ENCODE measurements at places on chromosomes 5 and 9.

DNA sequence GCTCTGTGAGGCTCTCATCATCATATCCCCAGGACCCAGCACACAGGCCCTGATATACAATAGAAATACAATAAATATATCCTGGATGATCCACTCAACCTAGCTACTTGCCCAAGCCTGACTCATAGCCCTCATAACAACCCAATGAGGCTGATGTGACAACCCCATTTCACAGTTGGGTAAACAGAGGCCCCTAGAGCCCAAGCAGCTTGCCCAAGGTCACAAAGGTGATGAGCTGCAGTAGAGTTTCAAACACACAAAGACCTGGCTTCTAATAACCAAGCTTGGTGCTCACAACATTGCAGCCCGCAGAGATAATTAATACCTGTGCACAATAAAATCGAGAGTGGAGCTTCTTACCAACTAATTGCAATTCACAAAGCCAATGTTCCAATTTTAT lies 3.2 kb upstream of the AKNA start:
- no peak for DNase-seq

DNA sequence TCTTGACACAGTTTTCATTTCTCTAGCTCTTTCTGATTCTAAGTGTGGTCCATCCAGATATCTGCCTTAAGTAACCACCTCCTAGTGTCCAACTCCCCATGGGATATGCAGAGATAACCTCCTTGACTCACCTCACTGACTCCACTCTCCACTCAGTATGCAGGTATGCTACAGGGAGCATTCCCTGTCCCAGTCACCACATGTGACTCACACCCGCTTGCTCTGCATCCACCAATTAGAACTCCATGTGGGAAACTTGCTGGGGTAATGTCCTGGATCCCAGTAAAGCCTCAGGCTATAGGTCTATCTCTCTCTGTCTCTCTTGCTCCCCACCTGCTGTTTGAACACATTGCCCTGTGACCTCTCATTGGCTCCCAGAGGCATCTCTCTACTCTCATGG lies 563.9 kb downstream of the HTR1A start:
- no peak for DNase-seq

- DNase-seq, result no peak
Measured at GRCh38 chr5:133267601-133268000, 215.8 kb downstream of the HSPA4 start.

GRCh38 chr5:63963080-63963735 lies 963 bp upstream of the HTR1A start:
- DNase-seq, result no peak

GRCh38 chr5:73687357-73687756 lies 61.4 kb downstream of the ARHGEF28 start:
- no peak for DNase-seq

DNA sequence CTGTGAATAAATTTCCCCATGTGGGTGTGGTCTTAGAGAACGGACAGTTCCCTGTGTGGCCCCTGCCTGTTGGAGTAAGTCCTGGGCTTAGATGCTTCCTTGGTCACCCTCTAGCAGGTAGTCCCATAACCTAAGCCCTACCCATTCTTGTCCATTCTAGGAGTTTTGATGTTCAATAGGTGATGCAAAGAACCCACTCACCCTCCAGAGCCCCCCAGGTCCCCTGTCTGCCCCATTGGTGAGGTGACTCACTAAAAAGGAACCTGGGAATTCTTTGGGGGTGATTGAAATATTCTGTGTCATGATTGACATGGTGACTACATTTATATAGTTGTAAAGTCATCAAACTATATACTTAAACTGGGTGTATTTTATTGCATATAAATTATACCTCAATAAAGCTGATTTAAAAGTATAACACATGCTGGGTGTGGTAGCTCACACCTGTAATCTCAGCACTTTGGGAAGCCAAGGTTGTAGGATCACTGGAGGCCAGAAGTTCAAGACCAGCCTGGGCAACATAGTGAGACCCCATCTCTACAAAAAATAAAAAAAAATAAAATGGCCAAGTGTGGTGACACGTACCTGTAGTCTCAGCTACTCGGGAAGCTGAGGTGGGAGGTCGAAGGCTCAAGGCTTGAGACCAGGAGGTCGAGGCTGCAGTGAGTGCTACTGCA lies 20.8 kb upstream of the GTF3C5 start:
- DNase-seq, result no peak

DNA sequence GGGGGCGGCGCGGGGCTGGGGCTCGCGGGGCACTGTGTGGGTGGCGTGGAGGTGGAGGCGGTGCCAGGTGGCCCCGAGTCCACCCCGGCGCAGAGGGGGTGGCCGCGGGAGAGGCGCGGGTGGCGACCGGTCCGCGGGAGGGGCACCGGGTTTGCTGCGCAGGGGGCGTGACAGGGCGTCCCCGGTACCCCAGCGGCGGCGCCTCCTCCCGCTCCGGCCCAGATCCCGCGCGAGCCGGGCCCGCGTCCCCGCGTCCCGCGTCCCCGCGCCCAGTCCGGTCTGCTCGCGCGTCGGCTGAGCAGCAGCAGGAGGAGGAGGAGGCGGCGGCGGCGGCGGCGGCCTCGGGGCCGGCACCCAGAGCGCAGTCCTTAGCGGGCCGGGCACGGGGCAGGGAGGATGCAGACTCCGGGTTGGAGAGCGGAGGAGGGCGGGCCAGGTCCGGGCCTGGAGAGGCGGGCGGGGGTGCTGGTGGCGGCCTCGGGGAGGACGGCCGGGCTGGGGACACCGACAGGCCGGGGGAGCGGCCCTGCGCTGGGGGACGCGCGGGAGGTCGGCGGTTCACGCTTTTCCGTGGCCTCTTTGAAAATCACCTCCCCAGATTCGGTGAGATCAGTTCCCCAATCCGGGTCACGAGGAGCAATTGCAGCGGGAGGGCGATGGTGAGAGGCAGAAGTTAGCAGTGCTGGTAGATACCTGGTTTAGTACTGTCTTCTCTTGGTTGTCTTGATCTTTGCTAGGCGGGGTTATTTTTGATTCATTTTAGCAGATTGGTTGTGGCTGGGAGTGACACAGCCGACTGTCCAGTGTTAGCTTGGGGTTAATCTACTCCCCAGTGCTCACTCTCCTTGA lies 1.7 kb downstream of the TRIO start:
- DNase-seq, result peak; percentile 52

DNA sequence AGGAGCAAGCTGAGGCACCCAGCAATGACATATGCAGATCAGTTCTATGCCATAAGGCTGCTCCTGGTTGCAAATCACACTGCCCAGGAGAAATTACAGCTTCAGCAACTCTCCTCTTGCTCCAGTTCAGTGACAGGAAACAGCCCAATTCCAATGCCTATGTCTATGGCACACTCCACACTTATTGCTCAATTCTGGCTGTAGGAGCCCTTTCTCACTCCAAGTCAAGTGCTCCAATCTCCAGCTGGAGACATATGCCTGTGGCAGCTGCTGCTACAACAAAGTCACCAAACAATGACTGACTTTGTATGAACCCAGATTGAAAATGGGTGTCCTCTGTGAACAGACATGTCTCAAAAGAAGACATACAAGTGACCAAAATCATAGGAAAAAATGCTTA lies 31.8 kb upstream of the PLCXD3 start:
- DNase-seq, result no peak

- DNase-seq, result no peak
Measured at GRCh38 chr9:99221266-99221620, 499 bp downstream of the ALG2 start.

GRCh38 chr9:18890372-18890771 lies 142.6 kb downstream of the SAXO1 start:
- peak; percentile 15 for DNase-seq

GRCh38 chr5:92962752-92963151 lies 618.3 kb downstream of the NR2F1-AS1 start:
- peak; percentile 79 for DNase-seq

- no peak for DNase-seq
Measured at GRCh38 chr5:17497446-17497845, 585 bp upstream of the TAF11L2 start.

- DNase-seq, result no peak
Measured at GRCh38 chr5:143449772-143450171, 46.3 kb upstream of the NR3C1 start.

DNA sequence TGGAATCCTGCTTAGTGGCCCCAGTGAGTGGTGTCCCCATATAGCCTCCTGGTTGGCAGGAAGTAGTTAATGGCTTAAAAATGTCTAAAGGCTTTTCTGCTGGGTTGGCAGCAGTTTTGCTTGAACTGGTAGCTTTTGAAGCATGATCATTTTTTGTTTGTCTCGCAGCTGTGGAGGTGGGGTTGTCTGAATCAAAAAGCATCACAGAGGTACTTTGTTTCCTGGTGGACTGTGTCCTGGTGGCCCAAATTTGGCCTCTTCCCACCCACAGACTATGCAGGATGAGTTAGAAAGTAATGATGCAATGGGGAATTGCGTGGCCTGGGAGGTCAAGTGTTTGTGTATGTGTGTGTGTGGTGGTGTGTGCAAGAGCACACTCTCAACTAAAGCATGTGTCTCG lies 322.7 kb downstream of the ARHGEF28 start:
- no peak for DNase-seq

- DNase-seq, result no peak
Measured at GRCh38 chr9:74173284-74173683, 323.9 kb upstream of the RORB start.

GRCh38 chr5:178247481-178248456 lies 15.2 kb upstream of the PHYKPL start:
- no peak for DNase-seq

DNA sequence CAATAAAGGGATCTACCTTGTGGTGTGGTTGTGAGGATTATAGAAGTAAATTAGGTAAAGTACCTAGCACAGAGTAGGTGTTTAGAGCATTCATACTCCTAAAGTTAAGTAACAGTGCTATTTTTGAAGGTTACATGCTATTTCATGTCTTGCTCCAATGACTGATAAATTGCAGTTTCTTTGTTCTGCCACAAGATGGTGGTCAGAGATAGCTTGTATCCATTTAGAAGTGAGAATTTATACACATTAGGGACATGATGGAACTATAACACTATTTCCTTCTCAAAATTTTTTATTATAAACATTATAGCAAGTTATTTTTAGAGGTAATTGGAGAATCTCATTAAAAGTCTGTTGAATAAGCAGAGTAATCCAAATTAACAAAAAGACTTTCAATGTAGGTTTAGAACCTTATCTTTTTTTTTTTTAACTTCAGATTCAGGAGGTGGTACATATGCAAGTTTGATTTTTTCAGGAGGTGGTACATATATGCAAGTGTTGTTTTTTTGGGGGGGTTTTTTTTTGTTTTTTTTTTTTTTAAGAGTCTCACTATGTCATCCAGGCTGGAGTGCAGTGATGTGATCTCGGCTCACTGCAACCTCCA lies 17.1 kb downstream of the MTREX start:
- peak; percentile 1 for DNase-seq

- DNase-seq, result no peak
Measured at GRCh38 chr5:157801-158200, 33.5 kb upstream of the LRRC14B start.

DNA sequence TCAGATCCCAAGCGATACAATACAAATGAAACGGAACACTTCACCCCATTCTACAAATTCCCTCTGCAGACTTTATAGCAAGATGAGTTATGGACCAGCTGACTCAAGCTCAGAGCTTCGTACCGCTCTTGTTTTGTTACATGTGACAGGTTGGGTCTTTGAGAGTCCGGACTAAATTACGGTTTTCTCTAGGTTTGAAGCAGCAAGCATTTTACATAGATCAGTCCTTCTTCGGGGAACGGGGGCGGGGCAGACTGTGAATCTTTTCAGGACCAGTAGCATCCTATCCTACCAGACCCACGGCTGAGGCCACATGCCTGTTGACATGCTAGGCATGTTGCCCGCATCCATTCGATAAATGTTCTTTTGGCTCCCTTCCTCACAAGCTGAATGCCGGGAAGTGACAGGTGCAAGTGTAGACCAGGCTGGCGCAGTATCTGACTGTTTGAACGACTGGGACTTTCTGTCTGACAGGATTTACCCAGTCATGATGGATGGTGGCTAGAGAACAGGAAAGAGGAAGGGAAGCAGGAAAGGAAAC lies 811.0 kb upstream of the GRAMD2B start:
- DNase-seq, result no peak

DNA sequence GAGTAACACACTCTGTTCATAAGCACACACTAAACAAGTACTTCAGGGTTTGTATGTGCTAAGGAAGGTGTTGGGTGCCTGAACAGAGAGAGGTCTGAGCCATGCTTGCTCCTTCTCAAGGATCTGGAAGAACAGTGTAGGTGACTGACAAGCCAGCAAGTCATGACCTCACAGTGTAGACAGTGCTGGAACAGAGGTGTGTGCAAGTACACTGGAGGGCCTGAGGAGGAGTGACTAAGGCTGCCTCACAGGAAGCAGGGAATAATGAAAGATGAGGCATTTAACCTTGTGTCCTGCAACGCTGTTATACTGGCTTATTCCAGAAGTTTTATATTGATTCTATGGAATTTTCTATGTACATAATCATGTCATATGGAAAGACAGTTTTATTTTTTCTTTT lies 83.9 kb downstream of the TMEM174 start:
- no peak for DNase-seq

DNA sequence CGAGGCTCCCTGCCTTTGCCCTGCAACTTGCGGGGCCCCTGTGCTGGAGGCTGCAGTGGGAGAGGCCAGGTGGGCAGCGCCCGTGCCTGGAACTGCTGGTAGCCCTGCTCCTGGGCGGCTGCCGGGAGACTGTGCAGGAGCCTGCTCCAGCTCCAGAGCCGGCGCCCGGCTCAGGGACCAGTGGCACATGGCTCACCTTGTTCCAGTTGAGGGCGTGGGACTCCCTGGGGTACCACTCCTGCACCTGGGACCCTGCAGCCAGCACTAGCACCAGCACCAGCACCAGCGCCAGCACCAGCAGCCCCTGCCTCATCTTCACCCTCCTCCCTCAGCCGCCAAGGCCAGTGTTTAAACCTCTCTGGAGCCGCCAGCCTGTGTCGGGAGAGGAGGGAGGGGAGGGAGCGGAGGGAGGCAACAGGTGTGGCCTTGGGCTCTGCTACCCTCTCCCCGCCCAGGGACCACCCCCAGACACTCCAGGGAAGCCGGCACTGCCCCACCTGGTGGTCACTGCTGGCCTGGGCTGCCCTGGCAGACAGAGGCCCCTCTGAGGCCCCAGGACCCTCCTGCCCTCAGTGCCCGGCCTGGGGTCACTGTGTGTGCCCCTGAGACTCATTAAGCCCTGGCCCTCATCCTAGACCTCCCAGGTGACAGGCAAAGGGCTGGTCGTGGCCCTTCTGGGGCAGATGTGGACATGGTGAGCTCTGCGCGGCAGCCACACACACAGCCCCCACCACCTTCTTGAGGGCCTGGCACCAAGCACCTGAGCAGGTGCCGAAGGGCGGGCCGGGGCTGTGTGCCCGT lies at the start of gene LCN10:
TSS of gene LCN10 (minus strand) at position 350 of the 801 bp plus-strand sequence. CDS start at position 313, 37 bp downstream.
- peak; percentile 45 for DNase-seq

- peak; percentile 81 for DNase-seq
Measured at GRCh38 chr9:121206516-121207370, 5.1 kb upstream of the RAB14 start.

- DNase-seq, result no peak
Measured at GRCh38 chr5:87074934-87075541, 192.6 kb upstream of the RASA1 start.

All from DMS79 (cell line).